ENCODE measurements at places on chromosomes 7 and 10. TPM values are rescaled to one million over a fixed set of nuclear protein-coding genes. Genes with fewer than 3 reads are reported as not detected.
A peak's percentile ranks its signal among the peaks of the same experiment; 100 is the strongest.

DNA sequence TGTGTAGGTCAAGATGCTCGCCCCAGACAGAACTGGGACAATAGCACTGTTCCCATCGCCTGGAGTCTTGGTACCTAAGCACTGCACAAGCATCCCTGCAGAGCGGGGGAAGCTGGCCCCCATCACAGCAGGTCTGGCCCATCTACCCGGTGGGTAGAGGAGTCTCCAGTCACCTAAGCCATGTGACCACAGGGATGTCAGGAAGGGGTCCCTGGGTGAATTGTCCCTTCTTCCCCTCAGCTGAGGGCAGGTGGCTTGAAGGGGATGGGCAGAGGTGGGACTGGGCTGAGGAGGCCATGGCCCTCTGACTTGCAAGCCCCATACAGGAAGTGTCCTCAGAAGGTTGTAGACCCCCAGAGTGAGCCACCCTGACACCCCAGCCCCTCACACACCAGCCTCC is 39.7 kb downstream of the FRMPD2 start:
- DNase-seq = no peak

DNA sequence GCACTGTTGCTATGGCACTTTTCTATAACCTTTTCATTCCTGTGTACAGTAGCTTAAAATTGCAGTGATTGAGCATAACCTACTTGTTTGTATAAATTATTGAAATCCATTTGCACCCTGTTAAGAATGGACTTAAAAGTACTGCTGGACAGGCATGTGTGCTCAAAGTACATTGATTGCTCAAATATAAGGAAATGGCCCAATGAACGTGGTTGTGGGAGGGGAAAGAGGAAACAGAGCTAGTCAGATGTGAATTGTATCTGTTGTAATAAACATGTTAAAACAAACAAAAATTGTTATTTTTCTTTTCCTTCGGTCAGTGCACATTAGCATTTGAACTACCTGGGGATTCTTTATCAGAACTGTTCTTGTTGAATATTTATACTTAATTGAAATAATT is 57.1 kb upstream of the BAMBI start:
- no peak for DNase-seq

The ACSL5 gene
- not detected for total RNA-seq

DNA sequence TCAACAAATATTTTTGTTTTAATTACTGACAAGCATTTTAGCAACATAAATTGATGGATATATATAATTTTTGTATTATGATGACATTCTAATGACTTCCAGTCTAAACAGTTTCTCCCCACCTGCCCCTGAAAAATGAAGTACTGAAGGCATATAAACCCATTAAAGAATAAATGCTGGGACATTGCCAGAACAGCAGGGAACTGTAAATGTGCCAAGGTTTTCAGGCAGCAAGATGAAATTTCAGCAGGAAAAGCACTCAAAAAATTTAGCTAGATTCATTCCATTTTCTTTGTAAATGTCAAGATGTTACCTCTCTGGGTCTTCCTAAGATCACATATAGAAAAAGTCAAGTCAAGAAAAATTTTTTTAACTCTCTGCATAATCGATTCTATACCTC is 11.0 kb upstream of the TLL2 start:
- DNase-seq = no peak

The NUTM2B gene
- total RNA-seq = 0.43 TPM

DNA sequence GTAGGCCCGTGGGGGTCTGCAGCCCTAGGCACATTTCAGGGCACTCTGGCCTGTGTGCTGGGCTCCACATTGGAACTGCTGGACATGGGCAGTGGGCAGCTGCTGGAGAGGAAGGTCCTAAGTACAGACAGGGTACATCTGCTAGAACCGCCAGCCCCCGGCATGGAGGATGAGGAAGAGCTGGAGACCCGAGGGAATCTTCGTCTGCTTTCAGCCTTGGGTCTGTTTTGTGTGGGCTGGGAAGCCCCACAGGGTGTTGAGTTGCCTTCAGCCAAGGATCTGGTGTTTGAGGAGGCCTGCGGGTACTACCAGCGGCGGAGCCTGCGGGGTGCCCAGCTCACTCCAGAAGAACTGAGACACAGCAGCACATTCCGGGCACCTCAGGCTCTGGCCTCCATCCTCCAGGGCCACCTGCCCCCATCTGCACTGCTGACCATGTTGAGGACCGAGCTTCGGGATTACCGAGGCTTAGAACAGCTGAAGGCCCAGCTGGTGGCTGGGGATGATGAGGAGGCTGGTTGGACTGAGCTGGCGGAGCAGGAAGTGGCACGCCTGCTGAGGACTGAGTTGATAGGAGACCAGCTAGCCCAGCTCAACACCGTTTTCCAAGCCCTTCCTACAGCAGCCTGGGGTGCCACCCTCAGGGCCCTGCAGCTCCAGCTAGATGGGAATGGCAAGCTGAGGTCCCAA is 1.4 kb downstream of the HPS6 start:
- no peak for DNase-seq

The GDF2 gene
- 0.19 TPM for total RNA-seq

The TRDMT1 gene
- 26.4 TPM for total RNA-seq

- peak; percentile 71 for DNase-seq
Measured at GRCh38 chr7:22726345-22726906, 574 bp upstream of the IL6 start.

The TAS2R4 gene
- 2.2 TPM for total RNA-seq

DNA sequence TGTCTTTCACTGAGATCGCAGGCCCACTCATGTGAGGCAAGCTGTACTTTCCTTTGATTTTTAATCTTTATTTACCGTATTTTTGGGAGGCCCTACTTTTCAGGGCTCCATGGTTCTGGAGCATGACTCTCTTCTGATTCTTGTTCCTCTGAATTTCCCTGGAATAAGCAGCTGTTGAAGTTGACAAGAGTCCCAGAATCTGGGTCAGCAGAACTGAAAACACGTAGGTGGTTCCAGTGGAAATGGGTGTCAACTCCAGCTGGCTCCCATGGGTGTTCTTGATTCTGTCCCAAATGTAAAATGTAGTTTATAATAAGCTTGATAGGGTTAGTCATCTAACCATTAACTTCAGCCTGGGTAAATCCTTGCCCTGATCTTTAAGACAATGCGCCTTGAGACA is 409.4 kb downstream of the GATA3 start:
- no peak for DNase-seq

- DNase-seq = no peak
Measured at GRCh38 chr7:151764056-151764920, 112.6 kb downstream of the PRKAG2 start.

The STAM gene
- total RNA-seq = 43.2 TPM

The FOXK1 gene
- total RNA-seq = 11.1 TPM

DNA sequence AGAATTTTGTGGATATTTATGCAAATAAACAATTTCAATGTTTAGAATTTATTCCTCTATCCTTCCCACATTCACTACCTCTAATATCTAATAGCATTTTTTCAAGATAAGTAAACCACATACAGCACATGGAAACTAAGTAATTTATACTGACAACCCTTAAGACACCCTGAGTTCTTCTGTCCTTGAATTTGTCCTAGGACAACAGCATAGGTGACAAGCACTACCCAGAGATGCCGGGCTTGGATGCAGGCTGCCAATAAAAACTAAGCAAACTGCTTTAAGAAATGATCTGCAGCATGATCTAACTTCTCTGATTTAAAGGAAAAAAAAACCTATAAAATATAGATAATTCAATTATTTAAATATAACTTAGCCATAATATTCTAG is 22.7 kb downstream of the NT5C3A start:
- no peak for DNase-seq

DNA sequence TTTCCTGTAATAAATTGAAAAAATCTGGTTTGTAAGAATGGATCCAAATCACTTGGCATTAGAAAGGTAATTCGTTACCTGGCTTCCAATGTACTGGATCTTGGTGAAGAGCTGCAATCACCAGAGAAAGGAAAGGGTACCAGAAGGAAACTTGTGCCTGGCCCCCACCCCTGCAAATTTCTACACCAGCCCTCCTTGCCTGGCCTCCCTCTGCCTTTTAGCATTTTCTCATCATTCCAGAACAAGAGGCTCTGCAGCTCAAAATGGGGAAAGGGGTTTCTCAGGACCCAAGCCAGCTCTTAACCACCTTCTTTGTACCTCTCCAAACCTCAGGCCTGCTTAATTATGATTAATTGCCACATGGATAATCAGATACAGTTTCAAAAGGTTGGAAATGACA is 612.8 kb upstream of the MGMT start:
- no peak for DNase-seq

- DNase-seq = no peak
Measured at GRCh38 chr7:93944673-93945072, 23.1 kb downstream of the GNG11 start.

The KLF14 gene
- total RNA-seq = not detected

- DNase-seq = no peak
Measured at GRCh38 chr10:22322641-22323160, 1.8 kb downstream of the BMI1 start.
